ENCODE measurements at places on chromosomes 5 and 9. TPM values are rescaled to one million over a fixed set of nuclear protein-coding genes. Genes with fewer than 3 reads are reported as not detected.

The ABO gene
- 28.8 TPM for polyA plus RNA-seq

The C9orf50 gene
- 0.86 TPM for polyA plus RNA-seq

The GADD45G gene
- polyA plus RNA-seq, result 2.8 TPM

The TMEFF1 gene
- 5.1 TPM for polyA plus RNA-seq

The ACOT12 gene
- polyA plus RNA-seq, result 0.61 TPM

The TPM2 gene
- polyA plus RNA-seq, result 154 TPM

GRCh38 chr5:68403301-68403700 is 187.7 kb downstream of the PIK3R1 start:
- DNase-seq, result no peak

DNA sequence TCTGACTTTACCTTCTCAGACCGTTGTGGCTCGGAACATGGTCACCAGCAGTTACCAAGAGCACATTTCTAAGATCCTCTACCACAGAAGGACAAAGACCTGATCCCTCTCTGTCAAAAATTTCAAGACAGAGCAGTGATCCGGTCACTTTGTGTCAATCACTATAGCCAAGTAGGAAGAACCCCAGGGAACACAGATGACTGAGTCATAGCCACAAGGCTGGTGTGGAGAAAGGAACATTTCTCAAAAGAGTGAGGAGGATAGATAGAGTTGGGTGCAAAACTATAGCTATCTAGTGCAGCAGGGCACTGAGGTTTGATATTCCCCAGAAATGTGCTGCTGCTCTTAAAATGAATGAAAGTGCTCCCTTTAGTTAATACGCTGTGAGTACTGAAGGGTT is 130.7 kb upstream of the SMIM23 start:
- no peak for DNase-seq

DNA sequence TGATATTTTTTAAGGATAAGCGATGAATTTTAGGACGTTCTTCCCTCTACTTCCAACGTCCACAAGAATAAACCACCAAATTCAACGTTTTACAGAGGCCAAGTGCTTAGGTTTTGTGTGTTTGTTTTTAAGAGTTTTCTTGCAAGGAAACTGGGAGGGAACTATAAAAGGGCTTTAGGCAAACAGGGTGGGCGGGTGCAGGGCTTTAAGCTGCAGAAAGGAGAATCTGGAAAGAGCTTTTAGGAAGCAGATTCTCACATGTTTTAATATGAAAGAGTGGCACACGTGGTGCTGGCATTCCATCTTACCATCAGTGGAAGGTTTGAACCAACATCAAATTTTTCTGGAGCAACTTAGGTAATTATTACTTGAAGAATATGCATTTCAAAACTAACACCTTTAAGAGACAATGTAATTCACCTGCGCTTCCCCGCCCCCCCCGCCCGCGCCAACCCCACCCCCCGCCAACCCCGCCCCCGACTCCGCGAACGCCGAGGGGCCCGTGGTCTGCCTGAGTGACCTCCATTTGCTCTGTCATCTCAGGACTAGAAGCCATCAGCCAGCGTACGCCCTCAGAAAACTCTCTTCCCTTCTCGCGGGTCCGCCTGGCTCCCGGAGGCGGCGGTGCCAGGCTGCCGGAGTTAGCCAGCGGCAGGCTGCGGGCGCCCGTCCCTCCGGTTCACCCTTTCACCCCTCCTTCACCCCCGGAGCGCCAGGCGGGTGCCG is 911 bp upstream of the PIK3R1 start:
- no peak for DNase-seq

DNA sequence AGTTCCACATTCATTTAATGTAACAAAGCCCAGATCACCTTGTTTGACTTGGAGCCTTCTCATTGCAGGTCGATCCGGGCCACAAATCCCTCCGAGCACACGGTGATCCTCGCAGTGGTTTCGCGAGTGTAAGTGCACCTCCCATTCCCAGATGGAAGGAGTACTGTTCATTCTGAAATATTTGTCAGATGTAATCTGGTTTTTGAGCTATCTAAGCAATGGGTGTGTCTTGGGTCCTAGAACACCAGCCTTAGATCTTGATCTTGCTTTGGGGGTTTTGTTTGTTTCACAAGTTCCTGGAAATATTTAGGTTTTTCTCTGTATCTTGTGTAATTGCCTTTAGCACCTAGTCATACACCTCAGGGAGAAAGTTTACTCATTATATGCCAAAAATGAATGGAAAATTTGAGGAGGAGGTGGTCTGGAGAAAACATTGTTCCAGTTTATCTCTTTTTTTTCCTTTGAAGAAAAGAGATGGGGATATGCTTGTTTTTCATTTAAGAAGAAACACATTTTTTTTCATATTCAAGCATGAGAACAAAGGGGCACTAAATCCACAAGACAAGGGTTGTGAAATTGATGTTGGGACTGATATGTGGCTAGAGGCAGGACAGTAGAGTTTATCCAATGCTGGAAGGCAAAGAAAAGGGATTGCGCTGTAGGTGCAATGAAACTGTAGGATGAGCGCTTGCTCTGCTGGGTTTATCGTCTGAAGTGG is 118.6 kb downstream of the PDE8B start:
- no peak for DNase-seq

- DNase-seq, result no peak
Observed at GRCh38 chr9:38007016-38007415, 62.0 kb downstream of the SHB start.

GRCh38 chr9:79812507-79813257 is 240.9 kb downstream of the TLE4 start:
- no peak for DNase-seq

- no peak for DNase-seq
Observed at GRCh38 chr5:88682131-88682530, 200.9 kb downstream of the MEF2C start.

GRCh38 chr9:124217836-124218437 is 39.8 kb upstream of the NEK6 start:
- no peak for DNase-seq

DNA sequence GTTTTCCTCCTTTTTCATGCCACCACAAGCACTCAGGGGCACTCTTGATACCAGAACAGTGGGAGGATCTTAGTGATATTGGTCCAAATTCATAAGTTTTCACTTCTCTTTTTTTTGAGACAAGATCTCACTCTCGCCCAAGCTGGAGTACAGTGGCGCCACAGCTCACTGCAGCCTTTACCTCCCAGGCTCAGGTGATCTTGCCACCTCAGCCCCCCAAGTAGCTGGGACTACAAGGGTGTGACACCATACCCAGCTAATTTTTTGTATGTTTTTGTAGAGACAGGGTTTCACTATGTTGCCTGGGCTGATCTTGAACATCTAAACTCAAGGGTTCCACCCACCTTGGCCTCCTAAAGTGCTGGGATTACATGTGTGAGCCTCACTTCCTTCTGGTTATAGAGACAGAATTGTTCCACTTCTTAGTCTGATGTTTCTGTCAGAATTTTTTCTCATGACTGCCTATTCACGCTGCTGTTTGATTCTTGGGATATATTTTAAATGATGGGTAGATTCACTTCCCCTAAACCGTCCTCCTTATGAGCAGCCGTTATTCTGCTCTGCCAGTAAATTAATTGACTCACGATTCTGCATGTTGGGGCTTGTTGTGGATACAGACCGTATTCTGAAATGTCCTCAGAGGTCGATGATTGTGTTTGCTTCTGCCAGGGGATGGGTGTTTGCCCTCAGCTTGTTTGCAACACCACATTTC is 30.8 kb downstream of the MTAP start:
- DNase-seq, result no peak

DNA sequence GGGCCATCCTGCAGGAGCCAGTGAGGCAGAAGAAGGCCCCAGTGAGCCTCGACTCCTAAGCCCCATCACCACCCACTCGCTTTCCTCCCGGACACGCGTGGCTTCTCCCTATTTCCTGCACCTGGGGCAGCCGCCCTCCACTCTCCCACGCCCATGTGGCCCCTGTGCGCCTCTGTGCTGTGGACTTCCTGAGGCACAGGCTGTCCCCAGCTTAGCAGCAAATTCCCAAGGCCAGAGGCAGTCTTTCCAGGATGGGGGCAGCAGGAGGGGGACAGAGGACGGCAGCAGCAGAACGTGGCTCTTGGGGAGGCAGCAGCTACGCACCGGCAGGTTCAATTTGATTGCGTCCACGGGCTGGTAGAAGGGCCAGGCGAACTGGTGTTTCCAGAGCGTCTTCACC is 14.9 kb downstream of the BRD3 start:
- no peak for DNase-seq

DNA sequence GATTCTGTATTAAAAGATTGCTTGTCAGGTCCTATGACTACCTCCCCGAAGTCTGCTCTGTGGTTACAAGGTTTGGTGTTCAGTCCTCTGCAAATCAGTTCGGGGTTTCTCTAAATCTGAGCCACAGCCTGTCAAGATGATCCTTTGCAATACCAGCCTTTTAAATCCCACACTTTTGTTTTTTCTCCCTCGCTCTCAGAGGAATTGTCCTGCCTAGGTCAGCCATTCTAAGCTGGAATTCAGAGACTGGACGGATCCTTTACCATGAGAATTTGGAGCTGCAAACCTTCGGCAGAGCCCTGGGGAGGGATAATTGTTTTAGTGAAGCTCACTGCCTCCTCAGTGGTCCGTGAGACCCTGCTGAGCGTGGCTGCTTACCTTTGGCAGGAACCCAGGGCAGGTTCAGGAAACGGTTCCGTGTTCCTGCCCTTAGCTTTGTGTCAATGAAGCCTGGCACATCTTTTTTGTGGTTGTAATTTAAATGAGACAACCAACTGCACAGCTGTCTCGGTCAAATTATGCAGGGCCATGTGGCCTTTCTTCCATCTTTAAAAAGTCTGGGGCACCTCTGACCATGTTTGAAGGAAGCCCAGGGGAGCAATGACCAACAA is 47.2 kb downstream of the EBF1 start:
- DNase-seq, result no peak

DNA sequence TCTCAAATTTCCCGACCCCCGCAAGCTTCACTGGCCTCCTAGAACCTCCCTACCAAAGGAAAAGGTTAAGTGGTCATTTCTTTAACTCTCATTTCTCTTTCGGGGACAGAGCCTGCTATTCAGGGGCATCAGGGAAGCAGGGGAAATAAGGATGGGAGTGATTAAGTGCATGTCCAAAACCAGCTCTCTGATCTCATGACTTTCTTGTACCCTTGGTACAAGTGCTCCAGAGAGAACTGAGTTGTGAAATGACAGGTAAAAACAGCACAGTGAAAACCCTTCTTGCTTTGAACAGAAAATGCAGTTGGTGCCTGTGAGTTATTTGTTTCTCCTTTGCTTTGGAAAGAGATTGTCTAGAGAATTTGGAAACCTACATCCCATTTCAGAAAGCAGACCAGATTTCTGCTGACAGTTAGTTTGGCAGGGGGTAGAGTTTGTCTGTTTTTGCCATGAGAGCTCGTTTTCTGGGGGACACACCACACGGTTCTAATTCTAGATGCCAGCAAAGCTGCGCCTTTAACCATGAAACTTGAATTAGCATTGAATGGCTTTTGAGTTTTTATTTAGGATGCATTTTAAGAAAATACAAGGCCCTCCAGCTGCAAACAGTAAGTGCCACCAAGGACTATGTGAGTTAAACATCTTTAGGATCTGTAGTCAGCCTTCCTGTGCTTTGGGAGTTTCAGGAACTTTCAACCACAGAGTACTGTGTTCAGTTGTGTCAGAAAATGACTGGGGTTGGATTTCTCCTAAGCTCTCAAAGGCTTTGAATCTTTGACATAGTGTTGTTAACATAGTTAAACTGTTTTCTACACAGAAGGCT is 161.7 kb upstream of the LHFPL2 start:
- no peak for DNase-seq

DNA sequence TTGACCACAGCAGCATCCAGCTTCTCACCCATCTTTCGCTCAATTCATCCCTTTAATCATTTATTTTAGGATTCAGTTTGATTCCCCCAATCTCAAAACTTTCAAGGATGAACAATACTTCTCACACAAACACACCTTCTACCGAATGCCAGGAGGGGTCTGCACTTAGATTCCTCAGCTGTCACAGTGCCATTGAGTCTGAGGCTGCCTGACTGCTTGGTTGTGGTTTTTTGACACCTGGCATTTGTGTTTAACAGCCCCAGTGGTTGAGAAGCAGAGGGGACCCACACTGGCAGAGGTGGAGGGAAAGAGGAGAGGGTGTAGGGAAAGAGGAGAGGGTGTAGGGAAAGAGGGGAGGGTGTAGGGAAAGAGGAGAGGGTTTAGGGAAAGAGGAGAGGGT is 54.9 kb downstream of the PALM2AKAP2 start:
- DNase-seq, result no peak

DNA sequence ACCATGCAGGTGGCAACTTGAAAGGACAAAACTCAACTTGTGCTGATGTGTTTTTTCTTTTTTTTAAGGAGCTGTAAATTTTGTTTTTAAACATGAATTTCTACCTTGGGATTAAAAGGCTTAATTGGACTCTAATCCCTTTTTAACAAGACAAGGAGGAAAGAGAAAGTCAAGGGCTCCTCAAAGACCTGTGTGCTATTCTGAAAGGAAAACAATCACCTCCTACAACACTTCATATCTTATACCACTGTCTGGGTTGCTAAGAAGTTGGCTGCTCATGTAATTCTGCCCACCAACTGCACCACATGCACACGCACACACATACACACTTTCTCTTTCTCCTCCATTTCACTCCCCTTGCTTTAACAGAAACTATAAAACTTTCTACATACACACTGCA is 78.6 kb downstream of the SH3RF2 start:
- DNase-seq, result no peak

Data from right renal pelvis (tissue), 4 donors.